Glomerular endothelial cell (primary cell): ENCODE measurements at places on chromosomes 5 and 9.

- DNase-seq: no peak
These were observed 155.1 kb upstream of the NR4A3 start for GRCh38 chr9:99666571-99666970.

GRCh38 chr9:3850098-3850497 lies 324.3 kb upstream of the RFX3 start:
- DNase-seq: no peak

- no peak for DNase-seq
These were observed 581.6 kb downstream of the CETN3 start for GRCh38 chr5:89827960-89828359.

GRCh38 chr5:115778417-115778816 lies 38.0 kb downstream of the CDO1 start:
- no peak for DNase-seq

DNA sequence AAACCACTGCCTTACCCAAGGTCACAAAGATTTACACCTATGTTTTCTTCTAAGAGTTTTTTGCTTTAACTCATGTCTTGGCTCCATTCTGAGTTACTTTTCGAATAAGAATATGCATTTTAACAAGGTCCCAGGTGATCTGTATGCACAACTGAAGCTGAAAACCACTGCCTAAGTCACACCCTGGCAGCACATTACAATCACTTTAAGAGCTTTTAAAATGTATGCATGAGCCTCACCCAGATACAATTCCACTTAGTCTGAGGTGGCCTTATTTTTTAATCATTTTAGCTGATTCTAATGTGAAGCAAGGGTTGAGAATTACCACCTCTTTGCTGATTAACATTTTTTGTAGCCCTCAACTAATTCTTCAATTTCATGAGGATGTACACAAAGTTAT lies 29.5 kb downstream of the IDNK start:
- DNase-seq: no peak
